ENCODE measurements at places on chromosomes 16 and 17.

GRCh38 chr17:56395787-56396186 lies 197.7 kb upstream of the NOG start:
- no peak for DNase-seq

DNA sequence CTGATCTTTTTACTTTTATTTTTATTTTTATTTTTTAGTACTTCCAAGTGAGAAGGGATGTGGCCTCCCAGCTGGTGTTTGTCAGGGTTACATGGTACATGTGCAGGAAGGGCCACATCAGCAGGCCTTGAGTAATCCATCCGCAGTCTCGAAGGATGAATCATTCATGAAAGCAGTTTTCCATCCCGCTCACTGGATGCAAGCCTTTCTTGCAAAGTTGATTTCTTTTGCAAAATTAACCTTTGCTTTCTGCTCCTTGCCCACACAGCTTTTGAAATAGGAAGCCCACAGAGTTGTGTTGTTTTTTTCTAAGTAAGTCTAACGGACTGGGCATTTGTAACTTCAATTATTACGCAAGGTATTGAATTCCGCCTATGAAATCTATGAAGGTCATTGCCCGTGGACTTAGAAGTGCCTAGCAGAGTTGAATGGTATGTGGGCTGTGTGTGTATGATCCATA lies 157.4 kb downstream of the PRKCA start:
- no peak for DNase-seq

DNA sequence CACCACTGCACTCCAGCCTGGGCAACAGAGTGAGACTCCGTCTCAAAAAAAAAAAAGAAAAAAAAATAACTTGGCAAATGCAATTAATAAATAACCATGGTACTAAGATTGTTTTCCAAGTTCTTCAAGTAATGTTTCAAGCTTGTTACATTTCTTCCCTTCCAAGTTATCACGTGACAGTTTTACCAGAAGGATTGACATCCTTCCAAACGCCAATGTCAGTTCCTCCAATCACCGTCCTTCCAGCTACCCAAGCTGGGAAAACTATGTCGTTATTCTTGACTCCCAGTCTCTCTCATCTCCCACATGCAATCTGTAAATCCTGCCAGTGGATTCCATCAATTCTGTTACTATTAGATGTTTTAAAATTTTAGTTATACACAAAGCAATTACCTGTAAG lies 3.9 kb upstream of the PHAF1 start:
- DNase-seq, result no peak

DNA sequence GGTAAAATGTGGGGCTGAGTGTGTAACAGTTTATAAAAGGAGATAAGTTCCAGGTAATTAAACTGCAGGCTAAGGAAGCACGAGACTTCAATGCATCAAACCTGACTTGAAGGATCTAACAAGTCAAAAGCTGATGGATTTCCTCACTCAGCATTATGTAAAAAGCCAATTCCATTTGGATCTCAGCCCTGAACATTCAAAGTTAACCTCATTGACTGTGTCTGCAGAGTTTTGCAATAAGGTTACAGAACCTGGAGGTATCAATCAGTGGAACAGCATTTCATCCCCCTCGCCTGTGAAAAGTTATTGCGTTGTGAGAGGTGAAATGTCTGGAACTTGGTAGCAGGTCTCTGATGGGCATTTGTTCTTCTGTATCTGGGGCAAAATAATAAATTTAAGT lies 317.8 kb downstream of the GRIN2A start:
- no peak for DNase-seq

GRCh38 chr17:4005296-4006164 lies 41.3 kb upstream of the ATP2A3 start:
- DNase-seq, result no peak

GRCh38 chr17:76812968-76813367 lies 55.2 kb upstream of the MGAT5B start:
- DNase-seq, result no peak

GRCh38 chr16:84916178-84916577 lies 95.2 kb downstream of the ZDHHC7 start:
- peak; percentile 10 for DNase-seq

GRCh38 chr17:55458287-55458900 lies 36.8 kb upstream of the MMD start:
- no peak for DNase-seq

DNA sequence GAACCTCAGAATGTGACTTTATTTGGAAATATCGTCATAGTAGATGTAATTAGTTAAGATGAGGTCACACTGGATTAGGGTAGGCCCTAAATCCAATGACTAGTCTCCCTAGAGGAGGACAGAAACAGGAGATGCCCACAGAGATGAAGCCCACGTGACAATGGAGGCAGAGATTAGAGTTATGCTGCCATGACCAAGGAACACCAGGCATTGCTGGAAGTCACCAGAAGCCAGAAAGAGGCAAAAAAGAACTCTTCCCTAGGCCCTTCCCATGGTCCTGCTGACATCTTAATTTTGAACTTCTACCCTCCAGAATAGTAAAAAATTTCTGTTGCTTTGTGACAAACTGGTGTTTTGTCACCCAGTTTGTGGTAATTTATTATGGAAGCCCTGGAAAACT lies 49.6 kb downstream of the IKZF3 start:
- no peak for DNase-seq

- DNase-seq, result peak; percentile 61
Observed at GRCh38 chr17:79294459-79295071, 219.9 kb downstream of the ENGASE start.

GRCh38 chr17:41098481-41098880 lies 539 bp upstream of the KRTAP4-8 start:
- no peak for DNase-seq

DNA sequence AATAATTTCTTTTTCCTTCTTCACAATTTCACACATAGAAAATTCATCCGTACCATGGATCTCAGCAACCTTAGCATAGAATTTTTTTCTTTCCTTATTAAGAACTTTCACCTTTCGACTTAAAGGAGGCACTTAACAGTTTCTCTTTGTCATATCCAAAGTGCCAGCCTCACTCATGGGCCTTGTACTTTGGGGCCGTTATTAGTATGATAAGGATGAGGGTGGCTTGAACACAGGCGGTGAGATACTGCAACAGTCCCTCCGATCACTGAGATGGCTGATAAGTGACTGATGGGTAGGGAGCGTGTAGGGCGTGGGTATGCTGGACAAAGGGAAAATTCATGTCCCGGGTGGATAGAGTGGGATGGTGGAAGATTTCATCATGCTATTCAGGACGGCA lies 85.3 kb downstream of the OR1D5 start:
- DNase-seq, result no peak

Measured in DND-41 (cell line).